ENCODE measurements at places on chromosomes 7 and 10. TPM values are rescaled to one million over a fixed set of nuclear protein-coding genes. Genes with fewer than 3 reads are reported as not detected.

Gene GPR22
- not detected for total RNA-seq

Gene IFIT1
- total RNA-seq = 164 TPM

Gene RARRES2
- not detected for total RNA-seq

Gene CPED1
- total RNA-seq = 23.9 TPM

Gene IDI2
- not detected for total RNA-seq

Gene ARHGAP22
- 29.9 TPM for total RNA-seq
